Tongue (tissue), 3 donors: ENCODE measurements at places on chromosomes 11 and 22. TPM values are rescaled to one million over a fixed set of nuclear protein-coding genes. Genes with fewer than 3 reads are reported as not detected.

DNA sequence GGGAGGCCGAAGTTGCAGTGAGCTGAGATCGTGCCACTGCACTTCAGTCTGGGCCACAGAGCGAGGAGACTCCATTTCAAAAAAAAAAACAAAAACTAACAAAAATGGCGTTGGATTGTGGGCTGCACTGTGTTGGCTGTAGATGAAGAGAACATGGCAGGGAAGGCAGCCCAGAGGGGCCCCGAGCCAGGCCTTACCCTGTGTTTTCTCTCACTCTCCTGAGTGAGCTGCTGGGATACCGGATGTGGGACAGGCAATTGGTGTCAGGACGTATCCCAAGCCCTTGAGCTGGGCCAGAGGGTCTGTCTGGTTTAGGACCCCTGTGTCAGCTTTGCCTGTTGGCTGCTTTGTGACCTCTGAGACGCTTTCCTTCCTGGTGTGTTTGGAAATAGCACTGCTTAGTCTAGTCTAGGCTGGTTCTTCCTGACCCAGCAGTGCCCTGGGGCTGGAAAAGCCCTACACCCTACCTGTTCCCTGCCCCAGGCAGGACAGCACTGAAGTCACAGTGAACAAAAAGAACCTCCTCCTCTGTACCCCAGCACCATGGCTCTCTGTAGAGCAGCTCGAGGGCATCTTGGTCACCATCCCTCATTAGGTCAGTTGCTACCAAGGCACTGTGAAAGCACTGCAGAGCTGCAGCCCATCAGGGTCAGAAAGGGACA, 17.8 kb downstream of the CHADL start:
- no peak for DNase-seq

GRCh38 chr11:2933375-2934020, 4.3 kb upstream of the PHLDA2 start:
- peak; percentile 57 for DNase-seq

- no peak for DNase-seq
Observed at GRCh38 chr22:31327806-31328543, 18.2 kb downstream of the PATZ1 start.

GRCh38 chr22:35158336-35158735, 92.4 kb downstream of the ISX start:
- DNase-seq, result no peak

DNA sequence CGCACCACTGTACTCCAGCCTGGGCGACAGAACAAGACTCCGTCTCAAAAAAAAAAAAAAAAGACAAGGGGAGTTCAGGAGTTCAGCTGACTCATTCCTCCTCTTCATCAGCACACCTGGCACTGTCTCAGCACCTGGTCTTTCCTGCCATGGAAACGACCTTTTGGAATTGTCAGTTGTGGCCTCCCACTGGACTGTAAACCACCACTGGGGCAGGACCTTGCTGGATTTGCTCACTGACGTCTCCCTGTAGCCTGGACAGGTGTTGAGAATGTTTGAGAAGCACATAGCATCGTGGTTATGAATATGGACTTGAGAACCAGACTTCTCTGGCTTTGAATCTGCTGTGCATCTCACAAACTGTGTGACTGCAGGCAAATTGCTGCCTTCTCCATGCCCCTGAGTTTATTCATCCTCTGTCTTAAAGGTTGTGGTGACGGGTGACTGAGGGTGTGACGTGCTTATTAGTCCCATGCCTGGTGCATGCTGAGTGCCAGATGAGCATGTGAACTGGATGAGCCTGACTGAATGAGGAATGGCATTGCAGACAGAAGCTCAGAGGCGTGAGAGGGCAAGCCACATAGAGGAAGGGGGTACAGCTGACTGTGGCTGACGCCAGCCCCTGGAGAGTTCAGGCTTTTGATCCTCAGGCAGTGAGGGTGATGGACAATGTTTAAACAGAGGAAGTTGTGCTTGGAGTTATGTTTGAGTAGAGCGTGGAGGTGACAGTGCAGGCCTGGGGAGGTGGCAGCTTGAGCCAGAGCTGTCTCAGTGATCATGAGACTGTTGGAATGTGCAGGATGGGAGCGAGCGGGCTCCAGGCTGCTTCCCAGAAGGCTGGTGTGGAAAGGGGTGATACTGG, 12.7 kb downstream of the TOM1 start:
- DNase-seq, result peak; percentile 33

- DNase-seq, result no peak
Observed at GRCh38 chr11:64893194-64894069, 15.0 kb upstream of the EHD1 start.

DNA sequence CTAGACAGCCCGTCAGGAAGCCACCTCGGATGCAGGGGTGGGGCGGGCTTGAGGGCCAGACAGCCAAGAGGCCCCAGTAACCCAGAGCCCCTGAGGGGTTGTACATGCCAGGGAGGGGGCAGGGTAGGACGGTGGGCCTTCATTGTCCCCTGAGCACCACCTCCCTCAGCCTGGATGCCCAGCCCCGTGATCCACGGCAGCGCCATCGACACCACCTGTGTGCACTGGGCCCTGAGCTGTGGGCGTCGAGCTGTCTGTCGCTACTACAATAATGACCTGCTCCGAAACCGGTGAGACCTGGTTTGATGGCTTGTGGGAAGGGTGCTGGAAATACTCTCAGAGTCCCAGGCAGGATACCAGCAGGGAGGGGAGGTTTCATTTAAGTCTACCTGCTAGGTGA, 37.4 kb upstream of the TPBGL start:
- no peak for DNase-seq

GRCh38 chr11:12220305-12220704, 109.9 kb downstream of the MICAL2 start:
- peak; percentile 89 for DNase-seq

DNA sequence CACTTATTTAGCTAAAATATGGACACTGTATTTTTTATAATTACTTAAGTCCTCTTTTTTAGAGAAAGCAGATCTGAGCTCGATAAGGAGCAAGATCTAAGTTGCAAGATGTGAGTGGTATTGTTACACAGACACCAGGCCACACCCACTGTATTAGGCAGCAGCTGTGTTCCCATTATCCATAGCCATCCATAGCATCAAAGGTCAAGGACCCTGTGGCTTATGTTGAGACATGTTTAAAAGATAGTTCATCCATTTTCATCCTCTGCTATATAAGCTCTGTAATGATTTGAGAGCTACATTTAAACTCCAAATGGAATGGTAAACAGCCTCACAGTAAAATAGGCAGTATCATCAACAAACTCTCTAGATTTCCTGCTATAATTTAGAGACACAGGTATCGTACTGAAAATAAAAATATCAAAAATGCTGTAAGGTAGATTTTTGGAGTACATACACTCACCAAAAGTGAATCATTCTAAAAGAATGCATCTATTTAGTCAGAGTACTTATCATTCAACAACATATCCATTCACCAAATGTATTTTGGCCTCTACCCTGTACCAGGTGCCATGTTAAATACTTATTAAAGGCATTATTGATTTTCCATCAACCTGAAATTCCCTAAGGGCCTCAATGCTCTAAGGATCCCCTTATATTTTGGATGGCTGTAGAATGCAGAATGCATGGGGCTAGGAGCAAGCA, 574.0 kb downstream of the LRRC4C start:
- DNase-seq, result no peak

DNA sequence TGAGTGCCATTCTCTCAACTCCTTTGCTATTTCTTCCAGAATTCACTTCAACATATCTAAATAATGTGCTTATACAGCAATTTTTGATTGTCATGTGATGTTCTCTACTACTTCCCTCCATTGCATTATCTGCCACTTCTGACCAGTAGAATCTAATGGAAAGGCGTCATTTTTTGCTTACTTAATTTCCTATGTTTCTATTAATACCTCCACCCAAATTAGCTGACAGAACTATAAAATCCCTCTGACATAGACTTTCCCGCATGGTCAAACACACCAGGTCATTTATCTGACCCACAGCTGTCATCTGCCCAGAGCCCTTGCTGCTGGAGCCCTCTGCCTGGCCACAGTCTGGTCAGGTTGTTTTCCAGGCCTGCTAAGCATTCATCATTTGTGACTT, 258.6 kb upstream of the NARS2 start:
- no peak for DNase-seq

DNA sequence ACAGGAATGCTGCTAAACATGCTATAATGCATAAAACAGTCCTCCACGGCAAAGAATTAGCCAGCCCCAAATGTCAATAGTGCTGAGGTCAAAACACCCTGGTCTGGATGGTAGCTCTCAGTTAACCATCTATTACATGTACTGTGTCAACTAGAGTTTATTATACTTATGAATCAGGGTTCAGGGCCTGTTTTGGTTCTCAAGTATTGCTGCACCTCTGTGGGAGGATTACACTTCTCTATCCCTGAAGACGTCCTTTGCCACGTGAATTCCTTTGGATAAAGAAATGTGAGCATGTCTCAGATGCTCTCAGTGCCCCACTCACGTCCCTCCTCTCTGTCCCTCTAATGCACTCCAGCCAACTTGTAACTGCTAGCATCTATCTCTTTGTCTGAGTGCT, 53.4 kb downstream of the SLC1A2 start:
- no peak for DNase-seq

GRCh38 chr11:111631024-111631665, 28.9 kb downstream of the SIK2 start:
- DNase-seq, result no peak

DNA sequence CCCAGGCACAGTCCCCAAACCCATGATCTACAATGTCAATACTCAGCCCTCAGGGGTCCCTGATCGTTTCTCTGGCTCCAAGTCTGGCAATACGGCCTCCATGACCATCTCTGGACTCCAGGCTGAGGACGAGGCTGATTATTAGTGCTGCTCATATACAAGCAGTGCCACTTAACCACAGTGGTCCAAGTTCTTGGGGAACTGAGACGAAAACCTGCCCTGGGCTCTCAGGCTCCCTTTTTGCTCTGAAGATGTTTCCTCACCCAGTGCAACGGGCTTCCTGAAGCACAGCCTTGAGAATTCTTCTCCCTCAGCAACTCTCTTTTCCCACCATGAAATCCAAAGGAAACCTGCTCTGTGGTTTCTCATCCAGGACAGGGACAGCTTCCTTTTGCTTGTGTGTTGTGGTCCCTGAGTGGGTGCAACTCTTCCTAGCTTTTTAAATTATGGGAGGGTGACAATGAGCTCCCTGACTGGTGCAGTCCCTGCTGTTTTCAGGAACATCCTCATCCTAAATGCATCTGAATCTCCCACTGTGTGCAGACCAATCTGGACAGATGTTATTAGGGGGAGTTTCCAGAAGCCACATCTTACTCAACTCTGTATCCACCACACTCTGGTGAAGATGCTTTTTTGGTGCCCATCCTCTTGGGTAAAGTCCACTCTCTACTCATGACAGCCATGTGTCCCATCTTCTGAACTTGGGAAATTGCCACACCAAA, 30.6 kb upstream of the IGLL5 start:
- DNase-seq, result no peak

GRCh38 chr11:17604915-17605233, 57.8 kb downstream of the OTOG start:
- DNase-seq, result no peak

- no peak for DNase-seq
Observed at GRCh38 chr11:123454060-123454651, 24.1 kb downstream of the GRAMD1B start.

DNA sequence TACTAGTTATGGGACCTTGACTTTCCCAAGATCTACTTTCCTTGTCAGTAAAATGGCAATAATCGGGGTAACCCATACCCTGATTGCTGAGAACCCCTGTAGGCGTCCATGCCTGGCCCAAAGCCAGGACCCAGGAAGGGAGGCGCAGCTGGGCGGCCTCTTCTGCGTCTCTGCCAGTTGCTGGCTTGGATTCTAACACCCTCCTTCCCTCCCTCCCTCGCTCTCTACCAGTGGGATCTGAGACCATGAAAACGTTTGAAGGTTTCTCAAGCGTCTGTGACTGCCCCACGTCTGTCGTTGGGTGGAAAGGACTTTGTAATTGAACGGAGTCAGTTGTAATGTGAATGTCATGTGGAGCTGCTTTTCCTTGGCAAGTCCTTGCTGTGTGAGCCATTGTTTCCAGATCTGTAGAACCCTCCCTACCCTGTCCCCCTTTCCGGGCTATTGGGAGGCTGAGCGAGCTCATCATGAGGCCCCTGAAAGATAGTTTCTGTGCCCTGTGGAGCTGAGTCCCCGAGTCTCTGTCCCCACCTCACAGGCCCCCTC, 47.8 kb downstream of the PARVB start:
- DNase-seq, result peak; percentile 70

- no peak for DNase-seq
Observed at GRCh38 chr22:37206118-37206840, 6.0 kb downstream of the SSTR3 start.

DNA sequence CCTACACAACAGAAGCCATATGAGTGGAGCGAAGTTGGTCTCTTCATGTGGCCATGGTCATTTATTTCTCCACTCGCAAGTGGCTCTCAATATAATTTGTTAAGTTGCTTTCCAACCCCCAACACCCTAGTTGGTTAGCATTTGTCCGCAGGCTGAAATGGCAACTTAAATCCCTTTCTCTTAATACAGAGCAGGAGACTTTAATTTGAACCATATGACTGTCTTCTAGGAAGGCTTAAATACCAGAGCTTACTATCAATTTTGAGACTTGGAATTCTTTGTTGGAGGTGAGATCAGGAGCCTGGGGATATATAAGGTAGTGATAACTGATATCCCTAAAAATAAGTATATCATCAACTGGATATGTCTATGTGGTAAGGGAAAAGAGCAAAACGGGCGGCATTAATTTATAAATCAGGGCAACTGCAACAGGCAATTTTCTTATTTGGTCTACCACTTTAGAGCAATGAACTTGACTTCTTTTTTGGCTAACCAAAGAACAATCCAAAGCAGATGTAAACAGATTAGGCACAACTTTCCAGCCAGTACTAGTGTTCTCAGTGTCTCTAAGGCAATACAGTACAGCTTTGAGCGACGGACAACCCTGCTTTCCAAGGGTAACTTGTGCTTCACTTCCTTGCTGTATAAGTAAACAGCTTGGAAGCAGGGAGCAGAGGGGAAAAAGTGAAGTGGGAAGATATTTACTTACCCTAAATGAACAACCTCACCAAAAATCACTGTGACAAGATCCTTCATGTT, 74.7 kb upstream of the APOA1 start:
- no peak for DNase-seq

DNA sequence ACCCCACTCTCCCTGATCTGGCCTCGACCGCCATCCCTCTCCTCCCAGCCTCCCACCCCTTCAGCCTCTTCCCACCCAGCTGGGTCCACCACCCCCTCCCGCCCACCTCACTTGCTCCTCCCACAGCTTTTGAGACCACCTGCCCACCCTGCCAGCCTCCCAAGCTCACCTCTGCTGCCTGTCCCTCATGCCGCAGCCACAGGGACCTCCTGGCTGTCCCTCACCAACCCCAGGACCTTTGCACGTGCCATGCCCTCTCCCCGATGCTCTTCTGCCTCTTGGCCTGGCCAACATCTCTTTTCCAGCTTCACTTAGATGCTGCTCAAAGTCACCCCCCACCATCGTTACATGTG, 6.5 kb downstream of the PNPLA5 start:
- no peak for DNase-seq

Gene B3GAT1
- 0.41 TPM for total RNA-seq

Gene MS4A6A
- total RNA-seq, result 24.4 TPM

Gene CASP5
- not detected for total RNA-seq

Gene BLID
- 5.8 TPM for total RNA-seq

Gene CBX7
- total RNA-seq, result 8.3 TPM

Gene C11orf21
- 0.10 TPM for total RNA-seq
